ENCODE measurements at places on chromosomes 1 and 21. TPM values are rescaled to one million over a fixed set of nuclear protein-coding genes. Genes with fewer than 3 reads are reported as not detected.

DNA sequence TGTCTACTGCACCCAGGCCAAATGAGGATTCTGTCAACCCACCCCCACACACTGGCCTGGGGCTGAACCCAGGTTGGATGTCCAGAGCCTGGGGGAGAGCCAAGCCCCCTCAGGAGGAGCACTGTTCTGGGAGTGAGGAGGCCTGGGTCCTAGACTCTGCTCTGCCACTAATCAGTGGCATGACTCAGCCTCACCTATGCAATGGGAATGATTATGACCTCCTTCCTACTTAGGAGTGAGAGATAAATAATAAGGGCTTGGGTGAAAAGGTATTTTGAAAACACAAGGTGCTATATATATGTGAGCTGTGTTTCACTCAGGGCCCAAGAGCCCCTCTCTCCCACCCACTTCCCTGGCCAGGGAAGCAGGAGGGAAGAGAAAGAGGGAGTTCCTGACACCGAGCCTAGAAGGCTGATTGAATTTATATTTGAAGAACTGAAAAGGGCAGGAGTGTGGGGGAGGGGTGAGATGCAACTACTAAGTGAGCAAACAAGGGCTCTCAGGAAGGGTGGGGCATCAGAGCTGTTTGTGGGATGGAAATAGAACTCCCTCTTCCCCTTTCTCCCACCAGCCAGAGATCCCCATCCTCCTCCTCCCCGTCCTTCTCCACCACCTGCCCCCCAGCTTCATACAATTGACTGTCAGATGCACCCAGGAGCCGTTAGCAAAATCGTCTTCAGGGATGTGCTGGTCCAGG is 8.2 kb downstream of the IGSF9 start:
- no peak for DNase-seq
- H3K4me3 ChIP-seq = no peak overlapping the region
- H3K36me3 ChIP-seq = no peaks in the 10 kb centered on the region
- H3K4me1 ChIP-seq = peaks cover 5% of the 10 kb centered on the region
- peaks cover 4% of the 10 kb centered on the region for H3K27me3 ChIP-seq

- H3K27ac ChIP-seq = no peak overlapping the region
- H3K4me3 ChIP-seq = no peak overlapping the region
- no peak for DNase-seq
- H3K36me3 ChIP-seq = no peaks in the 10 kb centered on the region
Measured at GRCh38 chr1:62346886-62347285, 27.7 kb upstream of the KANK4 start.

DNA sequence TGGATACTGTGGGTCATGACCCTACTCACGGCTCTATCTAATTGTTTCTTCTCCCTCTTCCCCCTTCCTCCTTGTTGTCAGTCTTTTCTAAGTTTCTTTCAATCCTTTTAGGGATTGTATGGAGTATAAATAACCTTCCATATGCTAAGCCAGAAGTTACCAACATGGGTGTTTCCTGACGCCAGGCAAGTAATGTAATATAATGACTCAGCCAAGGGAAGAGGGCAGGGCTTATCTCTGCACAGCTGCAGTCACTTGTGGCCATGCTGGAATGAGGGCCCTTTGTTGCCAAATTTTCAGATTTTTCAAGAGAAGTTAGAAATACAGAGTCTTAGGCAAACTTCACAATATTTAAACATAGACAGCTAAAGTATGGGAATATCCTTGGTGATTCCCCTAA is 194.6 kb downstream of the ST6GALNAC3 start:
- no peaks in the 10 kb centered on the region for H3K36me3 ChIP-seq
- peaks cover 51% of the 10 kb centered on the region for H3K4me1 ChIP-seq
- H3K4me3 ChIP-seq = no peak overlapping the region
- DNase-seq = no peak

DNA sequence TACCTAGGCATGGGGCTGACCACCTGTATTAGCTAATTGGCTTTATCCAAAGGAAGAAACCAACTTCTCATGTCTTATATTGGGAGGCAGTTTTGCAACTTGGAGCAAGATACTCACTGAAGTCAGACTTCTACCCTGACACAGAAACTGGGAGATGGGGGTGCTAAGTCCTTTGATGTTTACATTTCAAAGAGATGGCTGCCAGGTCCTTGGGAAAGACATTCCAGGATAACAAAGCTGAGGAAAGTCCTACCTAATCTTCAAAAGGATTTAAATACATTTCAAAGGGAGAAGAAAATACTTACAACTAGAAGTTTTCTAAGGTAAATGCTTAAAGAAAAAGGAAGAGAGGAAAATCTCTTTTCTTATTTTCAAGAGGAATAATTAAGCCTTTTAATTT is 62.1 kb downstream of the FH start:
- peaks cover 7% of the 10 kb centered on the region for H3K27me3 ChIP-seq
- H3K36me3 ChIP-seq = no peaks in the 10 kb centered on the region
- DNase-seq = no peak

- no peak for DNase-seq
- no peak overlapping the region for H3K27ac ChIP-seq
- peaks cover 21% of the 10 kb centered on the region for H3K4me1 ChIP-seq
- H3K4me3 ChIP-seq = no peak overlapping the region
Measured at GRCh38 chr1:91645031-91645430, 144.4 kb downstream of the CDC7 start.

- no peak overlapping the region for H3K4me3 ChIP-seq
- no peak for DNase-seq
- H3K27ac ChIP-seq = no peak overlapping the region
- H3K36me3 ChIP-seq = peaks cover 2% of the 10 kb centered on the region
- H3K4me1 ChIP-seq = peaks cover 29% of the 10 kb centered on the region
Measured at GRCh38 chr1:230163205-230163604, 96.2 kb downstream of the GALNT2 start.

- H3K4me3 ChIP-seq = no peak overlapping the region
- peaks cover 19% of the 10 kb centered on the region for H3K4me1 ChIP-seq
- no peaks in the 10 kb centered on the region for H3K27me3 ChIP-seq
- no peaks in the 10 kb centered on the region for H3K36me3 ChIP-seq
Measured at GRCh38 chr1:228154670-228155571, 5.2 kb downstream of the GJC2 start.

GRCh38 chr1:223319905-223320580 is 43.9 kb downstream of the SUSD4 start:
- H3K36me3 ChIP-seq = no peaks in the 10 kb centered on the region
- no peak overlapping the region for H3K4me3 ChIP-seq
- H3K27ac ChIP-seq = no peak overlapping the region
- no peaks in the 10 kb centered on the region for H3K27me3 ChIP-seq
- peaks cover 31% of the 10 kb centered on the region for H3K4me1 ChIP-seq
- no peak for DNase-seq

GRCh38 chr1:36187800-36188593 is 32.0 kb downstream of the MAP7D1 start:
- peak overlapping the region; percentile 56 for H3K27ac ChIP-seq
- H3K4me3 ChIP-seq = no peak overlapping the region
- H3K36me3 ChIP-seq = no peaks in the 10 kb centered on the region
- peak; percentile 87 for DNase-seq
- H3K27me3 ChIP-seq = no peaks in the 10 kb centered on the region

- H3K27ac ChIP-seq = no peak overlapping the region
- no peaks in the 10 kb centered on the region for H3K27me3 ChIP-seq
- peaks cover 6% of the 10 kb centered on the region for H3K4me1 ChIP-seq
- no peak overlapping the region for H3K4me3 ChIP-seq
- H3K36me3 ChIP-seq = peaks cover 42% of the 10 kb centered on the region
Measured at GRCh38 chr1:225981714-225982113, 17.4 kb downstream of the SDE2 start.

- H3K27me3 ChIP-seq = no peaks in the 10 kb centered on the region
- DNase-seq = no peak
- no peaks in the 10 kb centered on the region for H3K4me1 ChIP-seq
- no peaks in the 10 kb centered on the region for H3K36me3 ChIP-seq
- no peak overlapping the region for H3K4me3 ChIP-seq
Measured at GRCh38 chr1:1124786-1125642, 9.1 kb upstream of the C1orf159 start.

DNA sequence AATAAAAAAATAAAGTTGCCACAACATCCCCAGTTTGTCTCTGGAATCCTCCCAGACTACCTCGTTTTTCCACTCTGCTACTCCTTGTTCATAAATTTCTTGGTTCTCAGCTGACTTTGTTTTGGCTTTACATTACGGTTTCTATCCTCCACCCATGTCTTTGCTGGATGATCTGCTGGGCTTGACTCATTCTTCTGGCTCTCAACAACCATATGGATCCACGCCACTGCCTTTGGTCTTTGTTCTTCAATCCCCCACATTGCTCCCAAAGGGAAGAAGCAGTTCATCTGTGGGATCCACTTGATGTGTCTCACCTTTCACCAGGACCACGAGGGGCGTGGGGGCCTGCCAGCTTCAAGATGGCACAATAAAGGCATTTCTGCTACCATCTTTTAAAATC is 67.1 kb upstream of the NBL1 start:
- DNase-seq = no peak
- no peak overlapping the region for H3K27ac ChIP-seq
- peaks cover 3% of the 10 kb centered on the region for H3K4me1 ChIP-seq
- no peaks in the 10 kb centered on the region for H3K36me3 ChIP-seq

GRCh38 chr21:33843216-33843615 is 72.4 kb downstream of the ATP5PO start:
- H3K36me3 ChIP-seq = no peaks in the 10 kb centered on the region
- no peaks in the 10 kb centered on the region for H3K27me3 ChIP-seq
- H3K27ac ChIP-seq = no peak overlapping the region
- H3K4me3 ChIP-seq = no peak overlapping the region
- DNase-seq = no peak
- H3K4me1 ChIP-seq = no peaks in the 10 kb centered on the region

DNA sequence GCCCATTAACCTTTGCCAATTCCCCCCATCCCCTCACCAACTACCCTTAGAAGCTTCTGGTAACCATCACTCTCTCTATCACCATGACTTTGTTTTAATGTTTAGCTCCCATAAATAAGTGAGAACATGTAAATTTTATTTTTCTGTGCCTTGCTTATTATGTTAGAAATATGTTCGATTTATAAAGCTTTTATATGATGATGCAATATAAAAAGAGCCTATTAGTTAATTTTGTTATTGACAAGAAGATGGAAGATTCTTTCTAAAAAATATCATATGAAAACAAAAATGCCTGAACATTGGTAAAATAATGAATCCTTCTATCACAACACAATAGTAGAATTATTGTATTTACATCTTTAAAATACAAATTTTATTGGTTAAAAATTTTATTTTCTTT is 836.1 kb upstream of the TMPRSS15 start:
- H3K27ac ChIP-seq = no peak overlapping the region
- DNase-seq = no peak
- H3K4me3 ChIP-seq = no peak overlapping the region
- H3K36me3 ChIP-seq = no peaks in the 10 kb centered on the region

DNA sequence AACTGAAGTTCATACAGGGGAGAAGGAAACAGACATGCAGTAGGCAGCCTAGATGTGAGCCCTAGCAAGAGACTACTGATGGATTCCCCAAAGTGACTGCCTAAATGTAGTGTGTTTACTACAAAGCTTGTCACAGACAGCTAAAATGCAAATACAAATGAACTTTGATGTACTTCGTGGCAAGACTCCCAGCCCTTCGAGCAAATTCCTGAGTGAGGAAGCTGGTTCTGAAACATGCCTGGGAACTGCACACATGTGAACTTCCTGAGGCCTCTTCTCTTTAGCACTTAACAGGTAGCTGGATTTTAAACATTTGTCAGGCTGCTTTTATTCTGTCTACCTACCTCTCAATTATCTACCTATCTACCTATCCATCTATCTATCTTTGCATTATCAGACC is 6.7 kb upstream of the IRF2BP2 start:
- H3K27me3 ChIP-seq = no peaks in the 10 kb centered on the region
- H3K4me3 ChIP-seq = no peak overlapping the region
- DNase-seq = no peak
- peaks cover 34% of the 10 kb centered on the region for H3K4me1 ChIP-seq

GRCh38 chr1:30008998-30009657 is 714.3 kb downstream of the MATN1 start:
- H3K4me3 ChIP-seq = no peak overlapping the region
- H3K27me3 ChIP-seq = peaks cover 5% of the 10 kb centered on the region
- no peak overlapping the region for H3K27ac ChIP-seq
- no peak for DNase-seq

DNA sequence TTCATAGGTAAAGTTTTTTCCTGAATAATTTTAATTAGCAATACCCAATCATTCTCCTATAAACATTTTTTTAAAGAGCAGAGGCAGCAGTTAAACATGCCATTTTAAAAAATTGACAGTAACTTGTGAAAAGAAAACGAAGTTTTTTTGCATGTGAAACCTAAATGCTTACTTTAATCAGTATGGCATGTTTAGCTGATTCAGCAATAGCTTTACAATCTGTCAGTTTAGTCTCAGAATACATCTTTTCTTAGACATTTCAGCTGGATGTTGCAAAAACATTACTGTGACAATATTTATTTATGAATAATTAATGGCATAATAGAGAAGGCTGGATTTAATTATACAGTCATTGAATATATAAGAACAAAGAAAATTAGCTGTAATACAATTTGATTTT is 1132.4 kb upstream of the ADGRL2 start:
- no peak overlapping the region for H3K27ac ChIP-seq
- H3K27me3 ChIP-seq = no peaks in the 10 kb centered on the region
- H3K4me1 ChIP-seq = no peaks in the 10 kb centered on the region
- no peak for DNase-seq

- peak overlapping the region; percentile 98 for H3K27ac ChIP-seq
- H3K4me3 ChIP-seq = peak overlapping the region; percentile 94
- no peaks in the 10 kb centered on the region for H3K27me3 ChIP-seq
- H3K36me3 ChIP-seq = peaks cover 69% of the 10 kb centered on the region
- DNase-seq = peak; percentile 85
- H3K4me1 ChIP-seq = peaks cover 62% of the 10 kb centered on the region
Measured at GRCh38 chr1:161119092-161119903, 1.4 kb downstream of the NIT1 start.

- DNase-seq = peak; percentile 53
- H3K27ac ChIP-seq = no peak overlapping the region
- no peaks in the 10 kb centered on the region for H3K4me1 ChIP-seq
- no peaks in the 10 kb centered on the region for H3K36me3 ChIP-seq
- H3K27me3 ChIP-seq = no peaks in the 10 kb centered on the region
Measured at GRCh38 chr1:159881622-159882526, 18.1 kb downstream of the CFAP45 start.

GRCh38 chr1:92934395-92935378 is 26.6 kb downstream of the DIPK1A start:
- DNase-seq = no peak
- peaks cover 43% of the 10 kb centered on the region for H3K4me1 ChIP-seq
- H3K27me3 ChIP-seq = no peaks in the 10 kb centered on the region
- H3K36me3 ChIP-seq = no peaks in the 10 kb centered on the region

DNA sequence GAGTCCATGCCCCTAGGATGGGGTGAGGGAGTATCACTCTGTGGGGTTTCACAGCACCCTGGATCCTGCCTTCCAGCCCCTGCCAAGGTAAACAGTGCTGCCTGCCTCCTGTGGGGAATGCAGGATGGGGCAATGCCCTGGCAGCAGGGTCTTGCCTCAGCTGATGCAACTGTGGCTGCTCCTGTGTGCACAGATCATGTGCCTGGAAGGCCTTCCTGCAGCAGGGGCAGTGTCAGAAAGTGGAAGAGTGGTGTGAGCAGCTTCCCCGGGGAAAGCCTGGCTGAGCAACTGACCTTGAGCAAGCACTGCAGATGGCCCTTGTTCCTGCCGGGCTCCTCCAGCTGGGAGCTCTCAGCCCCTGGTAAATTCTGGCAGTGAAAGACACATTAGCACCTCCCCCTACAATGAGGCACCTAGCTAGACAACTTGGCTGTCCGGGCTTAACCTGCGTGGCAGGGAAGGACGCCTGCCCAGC is 9.9 kb downstream of the TOR3A start:
- no peak overlapping the region for H3K27ac ChIP-seq
- no peak for DNase-seq
- no peaks in the 10 kb centered on the region for H3K4me1 ChIP-seq
- H3K36me3 ChIP-seq = peaks cover 22% of the 10 kb centered on the region

Gene SFN
- total RNA-seq = 0.87 TPM

Gene NRIP1
- 7.3 TPM for total RNA-seq

Gene PLA2G2F
- total RNA-seq = not detected

Gene AIM2
- 67.6 TPM for total RNA-seq

Gene ST6GALNAC5
- total RNA-seq = not detected

Gene EPHA2
- 0.21 TPM for total RNA-seq

Gene FAM72C
- total RNA-seq = 15.3 TPM
